ENCODE measurements at places on chromosomes 11 and 22.

- H3K27ac ChIP-seq, result no peak overlapping the region
- no peaks in the 10 kb centered on the region for H3K36me3 ChIP-seq
- H3K27me3 ChIP-seq, result no peaks in the 10 kb centered on the region
- H3K4me3 ChIP-seq, result no peak overlapping the region
Observed at GRCh38 chr22:30830907-30831306, 136.2 kb downstream of the OSBP2 start.

DNA sequence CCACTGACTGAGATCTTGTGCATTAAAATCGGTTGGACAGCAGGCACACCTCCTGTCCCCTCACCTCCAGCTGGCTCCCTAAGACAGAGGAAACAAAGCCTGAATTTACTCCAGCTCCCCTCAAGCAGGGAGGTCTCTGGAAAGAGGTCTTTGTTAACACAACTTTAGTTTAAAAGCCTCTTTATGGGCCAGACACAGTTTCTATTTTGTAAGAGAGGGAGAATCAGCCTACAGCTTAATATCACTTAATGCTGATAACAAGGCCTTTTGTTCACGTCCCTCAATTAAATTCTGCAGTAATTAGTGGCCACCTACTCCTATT, 36.3 kb downstream of the PLEKHA7 start:
- no peaks in the 10 kb centered on the region for H3K36me3 ChIP-seq
- DNase-seq, result no peak
- no peak overlapping the region for H3K4me3 ChIP-seq
- peaks cover 5% of the 10 kb centered on the region for H3K4me1 ChIP-seq

- H3K4me1 ChIP-seq, result peaks cover 24% of the 10 kb centered on the region
- DNase-seq, result no peak
Observed at GRCh38 chr11:12677131-12677530, 2.9 kb downstream of the TEAD1 start.

DNA sequence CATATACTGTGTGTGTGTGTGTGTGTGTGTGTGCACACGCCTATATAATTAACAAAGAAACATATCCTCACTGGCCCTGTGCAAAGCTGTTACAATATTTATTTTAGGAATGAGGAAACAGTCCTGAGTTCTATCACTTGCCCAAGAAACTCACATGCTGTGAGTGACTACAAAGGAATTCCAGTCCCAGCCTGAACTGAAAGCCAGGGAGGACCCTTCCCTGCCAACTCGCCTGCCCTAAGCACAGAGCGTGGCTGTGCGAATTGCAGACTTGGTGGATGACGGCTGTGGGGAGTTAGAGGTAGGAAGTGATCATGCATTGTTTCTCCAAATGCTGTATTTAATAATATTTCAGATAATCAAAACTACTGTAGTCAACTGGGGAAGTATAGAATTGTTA, 26.4 kb upstream of the CD5 start:
- H3K4me3 ChIP-seq, result no peak overlapping the region
- H3K36me3 ChIP-seq, result no peaks in the 10 kb centered on the region
- no peak overlapping the region for H3K27ac ChIP-seq
- H3K4me1 ChIP-seq, result no peaks in the 10 kb centered on the region
- H3K27me3 ChIP-seq, result no peaks in the 10 kb centered on the region

- H3K27ac ChIP-seq, result no peak overlapping the region
- H3K36me3 ChIP-seq, result no peaks in the 10 kb centered on the region
- no peak for DNase-seq
- H3K27me3 ChIP-seq, result no peaks in the 10 kb centered on the region
Observed at GRCh38 chr22:43053176-43053575, 36.0 kb downstream of the TTLL1 start.

Data from upper lobe of left lung (tissue), 6 donors.